ENCODE measurements at places on chromosomes 7 and 10.

- DNase-seq = no peak
Observed at GRCh38 chr10:93600446-93601145, 439 bp downstream of the RBP4 start.

DNA sequence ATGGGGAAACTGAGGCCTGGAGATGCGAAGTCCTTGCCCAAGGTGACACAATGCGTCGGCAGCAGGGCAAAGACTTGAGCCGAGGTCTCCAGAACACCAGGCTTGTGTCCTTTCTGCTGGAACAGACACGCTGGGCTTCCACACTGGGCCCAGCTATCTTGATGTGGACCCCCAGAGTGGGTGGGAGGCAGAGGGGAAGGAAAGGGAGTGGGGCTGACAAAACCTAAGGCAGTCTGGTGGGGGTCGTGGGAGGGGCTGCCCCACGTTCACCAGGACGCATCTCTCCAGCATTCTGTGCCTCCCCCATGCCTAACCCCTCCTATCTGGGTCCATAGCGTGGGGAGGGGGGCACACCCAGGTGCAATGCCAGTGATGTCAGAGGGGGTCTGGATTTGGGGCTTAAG lies 38.1 kb downstream of the PPIF start:
- DNase-seq = peak; percentile 37

- no peak for DNase-seq
Observed at GRCh38 chr10:73086816-73087215, 9.8 kb downstream of the P4HA1 start.

DNA sequence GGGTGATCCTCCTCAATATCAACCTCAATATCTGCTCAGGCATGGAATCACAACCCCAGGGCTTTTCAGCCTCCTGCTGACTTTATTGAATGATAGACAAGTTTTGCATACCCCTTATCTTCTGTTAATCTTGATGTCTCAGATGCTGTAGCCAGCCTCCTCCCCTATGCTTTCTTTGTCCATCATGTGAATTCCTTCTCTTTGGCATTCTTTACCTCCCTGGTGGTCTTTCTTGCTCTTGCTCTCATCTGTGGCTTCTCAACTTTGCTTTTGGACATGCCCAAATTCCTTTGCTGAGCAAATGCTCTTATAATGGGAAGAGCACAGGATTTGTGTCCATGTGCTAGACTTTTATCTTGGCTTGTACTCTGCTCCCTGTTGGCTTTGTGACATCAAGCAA lies 73.4 kb upstream of the FAM13C start:
- DNase-seq = no peak

GRCh38 chr10:12974078-12974477 lies 27.4 kb downstream of the CCDC3 start:
- no peak for DNase-seq

GRCh38 chr7:91242097-91242844 lies 22.0 kb upstream of the FZD1 start:
- DNase-seq = no peak

DNA sequence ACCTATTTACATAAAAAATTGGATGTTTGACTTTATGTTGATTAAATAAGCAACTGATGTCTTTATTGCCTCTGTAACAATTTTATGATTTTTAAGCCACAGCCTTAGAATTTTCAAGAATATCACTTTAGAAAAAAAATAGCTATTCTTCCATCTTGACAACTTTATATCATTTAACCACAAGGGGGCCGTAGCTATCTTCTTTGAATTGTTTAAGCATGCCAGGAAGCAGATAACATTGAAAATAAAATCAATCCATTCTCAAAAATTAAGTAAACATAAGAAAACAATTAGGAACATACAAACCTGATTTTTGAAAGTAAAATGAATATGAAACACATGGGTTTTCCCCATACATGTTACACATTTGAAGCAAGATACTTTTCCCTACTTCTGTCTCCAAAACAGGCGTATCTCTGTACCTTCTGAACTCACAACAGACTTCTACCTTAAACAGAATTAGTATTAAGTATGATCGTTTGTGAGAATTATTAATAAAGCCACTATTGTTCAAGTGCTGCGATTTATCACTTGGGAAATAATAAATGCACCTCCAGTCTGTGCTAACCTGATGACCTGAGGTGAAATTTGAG lies 209.0 kb downstream of the CACNA2D1 start:
- DNase-seq = no peak

- no peak for DNase-seq
Observed at GRCh38 chr10:24128066-24128730, 80.7 kb upstream of the KIAA1217 start.

DNA sequence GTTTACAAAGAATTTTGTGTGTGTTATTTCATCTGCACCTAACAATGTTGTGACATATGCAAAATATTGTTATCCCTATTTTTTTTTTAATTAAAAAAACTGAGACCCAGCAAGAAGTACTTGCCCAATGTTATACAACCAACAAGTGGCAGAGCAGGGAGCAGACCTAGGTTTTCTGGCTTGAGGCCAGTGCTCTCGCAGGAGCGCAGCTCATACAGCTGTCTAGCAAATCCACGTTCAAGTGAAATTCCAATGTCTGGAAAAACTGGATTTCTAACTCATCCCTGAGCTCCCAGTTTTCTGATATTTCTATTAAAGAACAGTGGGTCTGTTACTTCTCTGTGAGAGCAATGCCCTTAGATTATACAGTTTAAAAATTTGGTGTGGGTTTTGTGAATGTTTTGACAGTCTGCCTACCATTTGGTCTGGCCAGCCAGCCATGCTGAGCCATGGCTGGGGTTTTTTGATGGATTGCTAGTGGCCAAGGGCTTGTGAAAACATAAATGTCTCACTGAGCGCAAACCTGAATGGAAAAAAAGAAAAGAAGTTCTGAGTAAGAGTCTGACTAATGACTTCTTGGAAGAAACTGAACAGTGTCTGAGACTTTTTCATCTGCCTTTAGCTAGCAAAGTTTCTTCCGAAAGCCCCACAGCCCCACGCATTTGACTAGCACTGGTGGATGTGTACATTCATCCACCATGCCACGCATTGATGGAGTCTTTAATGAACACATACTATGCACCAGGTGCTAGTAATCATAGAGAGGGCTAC lies 15.4 kb upstream of the PRF1 start:
- no peak for DNase-seq

DNA sequence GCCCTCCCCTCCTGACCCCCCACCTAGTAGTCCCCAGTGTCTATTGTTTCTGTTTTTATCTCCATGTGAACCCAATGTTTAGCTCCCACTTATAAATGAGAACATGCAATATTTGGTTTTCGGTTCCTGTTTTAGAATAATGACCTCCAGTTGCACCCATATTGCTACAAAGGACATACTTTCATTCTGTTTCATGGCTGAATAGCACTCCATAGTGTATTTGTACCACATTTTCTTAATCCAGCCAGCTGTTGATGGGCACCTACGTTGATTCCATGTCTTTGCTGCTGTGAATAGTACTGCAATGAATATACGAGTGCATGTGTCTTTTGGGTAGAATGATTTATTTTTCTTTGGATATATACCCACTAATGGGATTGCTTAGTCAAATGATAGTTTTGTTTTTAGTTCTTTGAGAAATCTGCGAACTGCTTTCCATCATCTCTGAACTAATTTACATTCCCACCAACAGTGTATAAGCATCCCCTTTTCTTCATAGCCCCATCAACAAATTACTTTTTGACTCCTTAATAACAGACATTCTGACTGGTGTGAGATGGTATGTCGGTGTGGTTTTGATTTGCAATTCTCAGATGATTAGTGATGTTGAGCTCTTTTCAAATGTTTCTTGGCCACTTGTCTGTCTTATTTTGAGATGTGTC lies 128.4 kb upstream of the PHYHIPL start:
- no peak for DNase-seq

DNA sequence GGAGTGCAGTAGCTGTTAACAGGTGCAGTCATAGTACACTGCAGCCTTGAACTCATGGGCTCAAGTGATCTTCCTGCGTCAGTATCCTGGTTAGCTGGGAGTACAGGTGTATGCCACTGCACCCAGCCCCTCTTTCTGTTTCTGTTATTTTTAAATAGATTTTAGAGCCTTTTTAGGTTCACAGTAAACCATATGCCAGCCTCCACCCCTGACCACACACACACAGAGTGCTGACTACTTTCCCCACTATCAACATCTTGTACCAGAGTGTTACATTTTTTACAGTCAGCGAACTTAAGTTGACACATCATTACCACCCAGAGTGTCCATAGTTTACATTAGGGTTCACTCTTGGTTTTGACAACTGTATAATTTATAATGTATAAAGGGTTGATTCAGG lies 32.1 kb downstream of the MARCHF5 start:
- DNase-seq = no peak

DNA sequence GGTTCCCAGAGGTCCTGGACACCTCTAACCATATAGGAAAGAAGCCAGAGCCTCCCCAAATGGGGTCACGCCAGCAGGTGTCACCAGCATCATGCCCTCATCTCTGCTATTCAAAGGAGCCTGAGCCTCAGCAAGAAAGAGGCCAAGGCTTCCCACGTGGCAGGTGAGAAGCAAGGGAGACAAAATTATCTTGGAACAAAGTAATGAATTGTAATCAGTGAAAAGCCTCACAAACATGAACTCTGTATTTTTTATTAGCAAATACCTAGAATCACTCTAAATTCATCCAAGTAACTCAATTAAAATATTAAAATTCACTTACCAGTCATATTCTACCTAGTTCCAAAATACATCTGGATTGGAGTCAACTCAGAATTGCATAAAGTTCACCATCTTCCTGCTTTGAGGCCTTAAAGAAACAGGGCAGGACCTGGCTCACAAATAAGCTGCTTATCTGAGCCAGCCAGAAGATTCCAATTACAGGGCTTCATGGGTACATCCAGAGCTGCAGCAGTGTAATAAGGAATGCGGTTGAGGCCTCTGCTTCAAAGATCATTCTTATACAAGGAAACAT lies 68.7 kb downstream of the SGMS1 start:
- DNase-seq = no peak

GRCh38 chr10:83274088-83274487 lies 865.2 kb upstream of the GHITM start:
- DNase-seq = no peak

Data from activated CD8-positive, alpha-beta memory T cell treated with anti-CD3 and anti-CD28 coated beads for 24 hours (primary cell).